Esophagus muscularis mucosa (tissue), 4 donors: ENCODE measurements at places on chromosomes 2 and 18.

DNA sequence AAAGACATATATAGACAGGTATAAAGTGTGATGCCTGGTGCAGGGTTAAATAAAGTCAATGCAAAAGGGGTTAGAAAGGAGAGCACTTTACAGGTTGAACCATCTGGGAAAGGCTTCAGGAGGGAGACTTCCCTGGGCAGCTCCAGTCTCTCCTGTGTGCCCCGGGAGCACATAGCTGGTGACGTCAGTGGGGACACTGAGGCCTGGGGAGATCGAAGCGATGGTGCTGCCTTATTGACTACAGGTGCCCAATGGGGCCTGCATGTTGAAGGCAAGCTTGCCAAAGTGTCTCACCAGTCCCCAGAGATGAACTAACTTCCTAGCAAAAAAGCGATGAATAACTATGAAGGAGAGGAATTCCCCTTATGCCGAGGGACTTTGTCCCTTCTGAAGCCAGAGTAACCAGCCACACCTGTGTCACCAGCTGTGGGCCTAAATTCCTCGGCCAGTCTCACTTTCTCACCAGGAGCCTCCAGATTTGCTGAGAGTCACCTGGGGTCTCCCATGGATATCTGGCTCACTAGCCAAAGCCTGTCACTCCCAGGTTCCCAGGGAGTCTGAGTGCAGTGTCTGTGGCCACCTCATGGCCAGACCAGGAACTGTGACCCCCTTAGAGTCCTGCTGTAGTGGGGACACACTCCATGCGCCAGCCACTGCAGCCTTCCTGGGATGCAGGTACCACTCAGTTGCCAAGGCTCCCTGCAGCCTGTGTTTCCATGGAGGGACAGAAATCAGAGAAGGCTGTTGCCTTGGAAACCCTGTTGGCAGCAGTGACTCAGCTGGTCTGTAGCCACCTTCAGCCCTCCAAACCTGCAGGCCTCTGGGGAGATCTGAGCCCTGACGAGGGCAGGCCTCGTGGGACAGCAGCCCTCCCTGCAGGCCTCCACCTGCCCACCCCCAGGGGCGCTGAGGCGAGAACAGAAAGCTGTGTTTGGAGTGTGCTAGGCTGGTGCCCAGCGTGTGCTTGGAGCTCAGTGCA, 128.7 kb downstream of the CTIF start:
- no peak for DNase-seq

DNA sequence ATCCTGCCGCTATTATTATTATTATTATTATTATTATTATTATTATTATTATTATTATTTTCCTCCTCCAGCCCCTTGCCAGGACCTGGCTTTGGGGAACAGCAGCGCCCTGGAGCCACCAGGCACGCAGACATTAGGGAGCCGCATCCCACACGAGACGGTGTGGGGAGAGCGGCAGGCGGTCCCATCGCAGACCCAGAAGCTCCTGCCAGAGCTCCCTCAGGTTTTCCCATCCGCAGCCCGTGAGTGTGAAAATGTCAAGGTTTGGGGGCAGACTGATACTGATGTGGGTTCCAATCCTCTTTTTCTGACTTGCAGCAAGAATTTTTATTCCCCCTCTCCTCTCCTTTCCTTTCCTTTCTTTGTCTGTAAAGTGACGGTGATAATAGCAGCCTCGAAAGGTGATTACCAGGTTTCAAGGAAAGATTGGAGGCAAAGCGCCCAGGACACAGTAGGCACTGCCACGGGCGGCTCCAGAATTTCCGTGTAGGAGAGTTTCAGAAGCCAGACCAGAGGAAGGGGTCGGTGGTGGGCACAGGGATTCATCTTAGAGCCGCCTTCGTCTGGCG, 816 bp downstream of the SCTR start:
- no peak for DNase-seq

- no peak for DNase-seq
Observed at GRCh38 chr2:125837128-125837527, 818.8 kb upstream of the GYPC start.

- DNase-seq, result no peak
Observed at GRCh38 chr2:218319813-218320365, 27.6 kb upstream of the TMBIM1 start.

GRCh38 chr2:71154798-71155197, 24.4 kb downstream of the MPHOSPH10 start:
- no peak for DNase-seq

DNA sequence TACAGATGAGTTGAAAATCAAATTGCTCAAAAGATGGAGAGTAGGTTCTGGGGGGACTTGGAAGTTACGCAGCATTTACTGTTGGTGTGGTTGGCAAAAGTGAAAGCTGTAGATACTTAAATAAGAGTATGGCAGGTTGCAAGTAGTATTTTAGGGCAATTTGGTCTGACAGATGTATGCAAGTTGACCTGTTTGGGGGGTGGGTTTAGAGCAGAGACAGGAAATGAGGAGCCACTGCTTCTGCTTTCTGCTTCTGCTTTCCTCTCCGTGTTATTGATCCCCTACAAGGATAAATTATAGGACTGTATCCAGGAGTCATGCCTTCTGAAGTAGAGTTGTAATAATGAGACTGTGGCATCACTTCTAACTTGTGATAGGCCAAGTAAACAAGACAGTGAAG, 71.2 kb downstream of the EPAS1 start:
- no peak for DNase-seq

DNA sequence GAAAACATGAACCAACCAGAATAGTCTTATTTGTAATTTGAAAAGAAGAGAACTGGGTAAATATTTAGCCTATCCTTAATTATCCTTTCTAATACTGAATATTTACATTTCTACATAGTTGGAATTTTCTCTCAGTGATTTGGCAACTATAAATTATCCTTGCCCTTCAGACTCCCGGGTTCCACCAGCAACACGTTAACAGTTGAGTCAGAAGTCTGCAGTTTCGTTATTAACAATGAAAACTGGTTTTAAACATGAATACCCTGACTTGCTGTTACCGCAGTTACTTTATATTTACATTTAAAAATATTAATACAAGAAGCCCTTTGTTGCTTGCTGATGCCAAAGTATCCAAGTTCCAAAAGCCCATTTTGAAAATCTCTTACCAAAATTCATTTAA, 673.0 kb downstream of the ARHGAP15 start:
- DNase-seq, result no peak

- DNase-seq, result no peak
Observed at GRCh38 chr2:241967467-241968144, 98.1 kb downstream of the RTP5 start.

- DNase-seq, result no peak
Observed at GRCh38 chr18:71001597-71001996, 712.8 kb downstream of the SOCS6 start.

- DNase-seq, result no peak
Observed at GRCh38 chr18:59685501-59685900, 11.7 kb downstream of the CCBE1 start.

DNA sequence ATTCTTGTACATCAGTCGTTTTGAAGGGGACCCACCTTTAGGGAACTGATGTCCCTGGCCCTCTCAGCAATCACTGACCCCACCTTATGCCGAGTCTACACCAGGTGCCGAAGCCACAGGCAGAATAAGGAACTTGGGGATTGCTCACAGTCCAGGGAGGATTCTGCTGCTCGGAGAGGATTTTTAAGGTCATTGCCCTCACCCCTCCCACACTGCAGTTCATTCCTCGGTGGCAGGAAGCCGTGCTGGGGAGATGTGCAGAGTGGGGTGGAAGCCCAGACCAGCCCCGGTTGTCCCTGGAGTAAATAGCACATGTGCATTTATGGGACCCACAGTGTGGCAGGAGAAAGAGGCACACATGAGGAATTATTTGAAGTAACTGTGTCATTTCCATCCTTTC, 50.4 kb downstream of the PLB1 start:
- DNase-seq, result no peak

- DNase-seq, result no peak
Observed at GRCh38 chr18:3422905-3423304, 27.1 kb upstream of the TGIF1 start.

DNA sequence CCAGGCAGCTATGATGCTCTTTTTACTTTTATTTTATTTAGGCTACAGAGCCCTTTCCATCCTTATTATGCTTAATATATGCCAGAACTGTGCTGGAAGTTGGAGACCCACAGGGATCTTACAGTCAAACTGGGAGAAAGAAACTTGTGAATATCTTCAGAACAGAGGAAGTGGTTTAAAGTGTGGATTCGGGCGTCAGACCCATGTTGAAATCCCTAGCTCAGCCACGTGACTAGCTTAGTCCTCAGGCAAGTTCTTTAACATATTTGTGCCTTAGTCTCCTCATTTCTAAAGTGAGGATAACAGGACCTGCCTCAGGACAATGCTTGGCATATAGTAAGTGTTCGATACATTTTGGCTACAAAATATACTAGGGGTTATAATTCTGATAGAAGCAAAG, 59.1 kb downstream of the MAP3K20 start:
- no peak for DNase-seq

GRCh38 chr18:27616324-27616723, 431.2 kb upstream of the CHST9 start:
- DNase-seq, result no peak

DNA sequence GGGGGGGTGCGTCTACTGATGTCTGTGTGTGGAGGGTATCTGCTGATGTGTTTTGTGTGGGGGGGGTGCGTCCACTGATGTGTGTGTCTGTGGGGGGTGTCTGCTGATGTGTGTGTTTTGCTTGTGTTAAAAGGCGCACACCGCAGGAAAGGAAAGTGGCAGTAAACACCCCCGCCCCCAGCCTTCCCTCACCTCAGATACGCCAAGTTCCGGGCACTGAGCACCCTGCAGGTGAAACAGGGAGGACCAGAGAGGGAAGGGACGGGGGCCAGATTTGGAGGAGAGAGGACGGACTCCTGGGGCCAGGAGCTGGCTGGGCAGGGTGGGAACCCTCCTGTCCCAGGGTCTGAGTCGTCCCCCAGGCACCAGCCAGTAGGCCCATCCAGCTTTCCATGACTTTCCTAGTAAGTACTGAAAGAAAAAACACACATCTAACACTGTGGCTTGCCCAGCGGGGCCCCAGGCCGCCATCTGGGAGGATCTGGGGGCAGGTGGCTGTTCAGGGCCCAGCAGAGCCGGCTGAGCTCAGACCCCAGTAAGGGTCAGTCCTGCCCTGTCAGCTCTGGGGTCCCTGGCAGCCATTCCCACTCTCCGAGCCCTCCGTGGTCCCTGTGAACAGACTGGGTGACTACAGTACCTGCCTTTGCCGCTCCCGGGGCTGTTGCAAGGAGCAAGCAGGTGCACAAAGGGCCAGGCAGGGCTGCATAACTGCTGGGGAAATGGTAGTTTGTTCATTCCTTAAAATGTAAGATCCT, 126.9 kb downstream of the NFATC1 start:
- DNase-seq, result no peak

DNA sequence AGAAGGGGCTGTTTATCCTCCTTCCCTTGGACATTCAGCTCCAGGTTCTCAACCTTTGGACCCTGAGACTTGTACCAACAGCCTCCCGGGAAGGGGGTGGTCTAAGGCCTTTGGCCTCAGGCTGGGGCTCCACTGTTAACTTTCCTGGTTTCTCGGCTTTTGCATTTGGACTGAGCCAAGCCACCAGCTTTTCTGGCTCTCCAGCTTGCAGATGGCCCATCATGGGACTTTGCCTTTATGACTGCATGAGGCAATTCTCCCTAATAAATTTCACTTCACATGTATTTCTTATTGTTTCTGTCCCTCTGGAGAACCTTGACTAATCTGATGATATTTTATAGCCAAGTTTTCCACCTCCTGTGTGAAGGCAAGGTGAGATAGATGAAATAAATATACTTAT, 180.8 kb downstream of the PPP1R1C start:
- no peak for DNase-seq

DNA sequence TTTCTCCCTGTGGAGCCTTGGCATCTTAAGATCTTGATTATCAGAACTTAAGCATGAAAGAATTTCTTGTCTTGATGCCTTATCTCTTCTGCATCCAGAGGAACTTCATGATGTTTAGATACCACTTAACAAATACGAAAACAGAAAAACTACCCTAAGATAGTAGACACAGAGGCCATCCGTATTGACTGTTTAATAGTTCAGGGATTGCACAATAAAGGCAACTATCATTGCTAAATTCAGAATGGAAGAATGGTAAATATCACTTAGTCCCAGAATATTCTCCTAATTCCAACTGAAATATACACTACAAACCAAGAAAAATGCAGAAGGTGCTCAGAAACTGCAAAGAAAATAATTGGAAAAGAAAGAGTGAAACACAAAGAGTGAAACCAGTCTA, 214.6 kb upstream of the VWC2L start:
- DNase-seq, result no peak

GRCh38 chr2:56801770-56802169, 618.0 kb downstream of the CCDC85A start:
- no peak for DNase-seq

DNA sequence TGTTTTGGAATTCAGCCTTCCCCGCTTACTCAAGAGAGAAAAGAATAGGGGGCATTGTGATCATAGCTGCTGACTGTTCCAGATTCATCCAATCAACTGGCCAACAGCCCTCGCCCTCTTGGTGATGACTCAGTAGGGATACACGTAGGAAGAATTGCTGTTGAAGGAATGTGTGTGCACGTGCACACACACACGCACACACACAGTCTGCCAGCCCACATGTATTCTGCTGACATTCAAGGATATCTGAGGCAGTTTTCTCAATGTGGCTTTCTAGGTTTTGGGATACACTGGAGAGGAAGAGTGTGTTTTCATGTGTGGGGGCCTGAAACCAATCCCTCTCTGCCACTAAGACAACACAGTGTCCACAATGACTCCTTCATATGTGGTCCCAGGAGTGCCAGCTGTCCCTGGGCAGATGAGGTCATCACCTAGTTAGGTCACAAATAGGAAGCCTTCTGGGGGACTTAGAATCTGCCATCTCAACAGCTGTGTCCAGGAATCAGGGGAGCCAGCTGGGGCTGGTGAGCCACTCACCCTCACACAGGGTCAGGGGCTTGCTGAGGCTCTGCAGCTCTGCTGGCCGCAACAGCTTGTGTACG, 352.6 kb downstream of the SS18 start:
- no peak for DNase-seq

GRCh38 chr2:46134531-46135227, 162.5 kb upstream of the EPAS1 start:
- no peak for DNase-seq

GRCh38 chr18:2979129-2979528, 33.8 kb downstream of the LPIN2 start:
- DNase-seq, result no peak

DNA sequence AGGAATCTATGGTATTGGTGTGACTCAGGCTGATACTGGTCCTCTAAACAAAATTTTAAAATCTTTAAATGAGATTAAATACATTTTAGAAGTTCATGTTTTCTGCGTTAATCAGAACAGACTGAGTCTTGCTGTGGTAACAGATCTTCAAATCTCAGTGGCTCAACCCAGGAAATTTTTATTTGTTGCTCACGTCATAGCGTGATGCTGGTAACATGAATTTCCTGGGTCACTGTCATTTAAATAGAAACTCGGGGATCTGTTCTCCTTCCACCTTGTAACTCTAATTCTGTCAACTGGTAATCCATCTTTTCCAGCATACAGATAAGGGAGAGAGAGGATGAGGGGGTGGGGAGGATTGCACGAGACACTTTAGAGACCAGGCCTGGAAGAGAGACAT, 90.0 kb downstream of the CDC42EP3 start:
- no peak for DNase-seq

DNA sequence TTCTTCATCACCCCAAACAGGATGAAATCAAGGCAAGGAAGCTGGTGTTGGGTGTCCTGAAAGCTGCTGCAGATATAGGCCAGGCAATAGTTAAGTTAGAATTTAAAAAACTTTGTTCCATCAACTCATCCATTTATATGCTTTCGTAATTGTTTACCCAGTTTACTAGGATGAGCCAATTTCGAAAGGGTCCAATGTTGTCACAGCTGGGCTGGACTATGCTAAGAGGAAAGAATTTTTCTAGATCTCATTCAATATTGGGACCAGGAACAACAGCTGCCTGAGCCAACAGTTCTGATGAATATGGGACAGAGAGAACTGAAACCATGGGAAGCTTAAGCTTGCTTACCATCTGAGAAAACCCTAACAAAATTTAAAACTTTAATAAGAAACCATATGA, 21.6 kb upstream of the SP3 start:
- no peak for DNase-seq
